Jurkat, Clone E6-1 (cell line): ENCODE measurements at places on chromosomes 12 and 14.
A peak's percentile ranks its signal among the peaks of the same experiment; 100 is the strongest.

DNA sequence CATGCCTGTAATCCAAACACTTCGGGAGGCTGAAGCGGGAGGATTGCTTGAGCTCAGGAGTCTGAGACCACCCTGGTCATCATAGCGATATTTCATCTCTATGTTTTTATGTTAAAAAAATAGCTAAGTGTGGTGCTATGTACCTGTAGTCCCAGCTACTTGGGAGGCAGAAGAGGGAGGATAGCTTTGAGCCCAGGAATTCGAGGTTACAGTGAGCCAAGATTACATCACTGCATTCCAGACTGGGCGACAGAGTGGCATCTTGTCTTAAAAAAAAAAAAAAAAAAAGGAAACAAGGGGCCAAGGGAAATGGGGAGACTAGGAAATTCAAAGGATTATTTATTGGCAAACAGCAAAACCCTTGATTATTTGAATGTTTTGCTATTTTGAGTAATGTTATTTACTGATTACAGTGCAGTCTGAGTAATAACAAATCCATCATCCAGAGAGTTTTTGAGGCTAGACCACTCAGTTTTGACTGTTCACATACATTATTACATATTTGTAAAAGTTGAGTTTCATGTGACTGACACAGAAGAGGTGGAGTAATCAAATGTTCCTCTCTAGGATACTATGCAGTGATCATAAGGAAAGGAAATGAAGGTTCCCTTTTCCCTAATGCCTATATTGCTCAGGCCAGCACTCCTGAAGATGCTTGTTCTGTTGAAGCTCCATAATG is 40.8 kb downstream of the PRKCH start:
- DNase-seq, result no peak

DNA sequence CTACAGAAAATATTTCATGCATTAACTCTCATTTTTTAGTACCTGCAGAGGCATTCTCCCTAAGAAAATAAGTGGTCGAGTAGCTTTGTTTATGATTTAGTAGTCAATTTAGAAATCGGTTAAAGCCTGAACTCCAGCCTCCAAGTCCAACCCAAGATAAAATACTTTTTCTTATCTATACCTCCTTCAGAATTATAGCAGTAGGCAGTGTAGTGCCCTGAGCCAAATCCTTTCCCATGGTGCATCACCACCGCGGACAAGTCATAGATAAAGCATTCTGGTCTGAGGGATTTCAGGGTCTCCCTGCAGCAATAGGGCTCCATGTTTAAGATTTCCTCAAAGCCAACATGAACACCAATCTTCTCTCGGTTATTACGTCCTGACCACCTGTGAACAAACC is 30.5 kb downstream of the USP44 start:
- DNase-seq, result no peak

DNA sequence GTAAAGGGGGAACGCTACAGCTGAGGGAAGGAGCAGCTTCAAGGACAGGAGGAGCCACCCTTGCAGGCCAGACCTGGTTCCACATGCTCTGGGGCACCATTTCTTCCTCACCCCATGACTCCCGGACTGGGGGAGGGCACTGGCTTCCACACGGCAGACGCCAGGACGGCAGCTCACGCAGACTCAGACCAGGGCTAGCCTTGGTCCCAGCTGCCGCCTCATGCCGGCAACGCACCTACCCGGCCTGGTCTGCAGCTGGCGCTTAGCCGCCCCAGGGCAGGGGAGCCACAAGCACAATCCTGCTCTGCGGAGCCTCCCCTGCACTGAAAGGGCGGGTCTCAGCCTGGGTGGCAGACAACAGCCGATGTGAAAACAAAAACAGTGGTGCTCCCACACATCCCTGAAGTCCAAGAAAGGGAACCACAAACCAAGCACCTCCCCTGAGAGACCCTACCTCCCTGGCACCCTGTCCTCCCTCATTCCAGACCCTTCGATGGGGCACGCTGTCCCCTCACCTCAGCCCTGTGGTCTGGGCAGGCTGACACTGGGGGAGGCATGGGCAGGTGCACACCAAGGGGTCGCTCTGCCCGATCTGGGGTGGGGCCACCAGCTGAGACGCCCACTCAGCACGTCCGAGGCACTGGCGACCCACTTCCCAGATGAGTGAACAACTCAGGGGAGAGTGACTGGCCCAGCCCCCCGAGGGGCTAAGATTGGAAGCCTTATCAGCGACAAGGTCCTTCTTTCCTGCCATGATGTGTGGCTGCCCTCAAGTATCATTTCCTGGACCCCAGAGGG is 65.0 kb downstream of the CHGA start:
- DNase-seq, result no peak

GRCh38 chr12:89879766-89880165 is 171.1 kb upstream of the ATP2B1 start:
- DNase-seq, result no peak

GRCh38 chr14:101118233-101118632 is 214.7 kb upstream of the RTL1 start:
- DNase-seq, result no peak

GRCh38 chr12:56898938-56899337 is 35.3 kb downstream of the SDR9C7 start:
- DNase-seq, result no peak

GRCh38 chr12:42611571-42612230 is 22.2 kb upstream of the PRICKLE1 start:
- no peak for DNase-seq

- no peak for DNase-seq
Measured at GRCh38 chr14:92658684-92659083, 89.7 kb downstream of the LGMN start.

- DNase-seq, result no peak
Measured at GRCh38 chr14:105477660-105478397, 3.2 kb downstream of the CRIP2 start.

DNA sequence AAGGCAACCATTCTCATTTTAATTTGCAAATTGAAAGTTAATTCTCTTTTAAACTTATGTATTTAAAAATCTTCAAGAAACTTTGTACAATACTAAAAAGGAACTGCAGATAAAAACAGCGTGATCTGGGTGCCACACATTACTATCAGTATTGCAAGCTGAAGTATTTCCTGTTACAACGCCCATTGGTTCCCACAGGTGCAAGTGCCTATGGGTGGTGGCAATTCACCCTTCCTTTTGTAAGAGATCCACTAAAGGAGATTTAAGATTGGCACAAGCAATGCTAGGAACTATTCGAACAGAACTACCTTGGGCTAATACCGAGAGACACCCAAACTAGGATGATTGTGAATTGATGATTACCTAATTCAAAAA is 13.2 kb downstream of the TAOK3 start:
- peak; percentile 78 for DNase-seq
